ENCODE measurements at places on chromosomes 11 and 22.

- DNase-seq: no peak
Observed at GRCh38 chr22:45246060-45246985, 5.6 kb upstream of the KIAA0930 start.

- no peak for DNase-seq
Observed at GRCh38 chr22:47036936-47037485, 274.6 kb downstream of the TBC1D22A start.

- DNase-seq: peak; percentile 77
Observed at GRCh38 chr22:38981005-38981991, 849 bp upstream of the APOBEC3B start.

- no peak for DNase-seq
Observed at GRCh38 chr11:76795290-76795935, 12.3 kb downstream of the TSKU start.

DNA sequence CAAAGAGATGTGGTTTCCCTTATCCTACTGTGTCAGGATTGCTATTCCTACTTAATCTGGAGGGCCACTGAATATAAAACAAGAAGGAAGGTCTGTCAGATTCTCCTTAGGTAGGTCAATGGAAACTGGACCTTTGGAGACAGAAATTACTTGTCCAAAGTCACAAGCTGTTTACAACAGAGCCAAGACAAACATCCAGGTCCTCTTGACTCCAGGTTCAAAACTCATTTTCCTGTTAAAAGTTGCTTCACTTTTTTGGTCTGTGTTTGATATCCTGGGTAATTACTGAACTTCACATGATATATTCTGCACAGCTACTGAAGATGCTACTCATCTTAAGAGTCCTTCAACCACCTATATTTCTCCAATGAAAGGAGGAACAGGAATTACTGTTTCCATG, 81.2 kb upstream of the ARHGAP32 start:
- no peak for DNase-seq

GRCh38 chr11:69438286-69438920, 43.1 kb upstream of the LINC01488 start:
- DNase-seq: no peak

DNA sequence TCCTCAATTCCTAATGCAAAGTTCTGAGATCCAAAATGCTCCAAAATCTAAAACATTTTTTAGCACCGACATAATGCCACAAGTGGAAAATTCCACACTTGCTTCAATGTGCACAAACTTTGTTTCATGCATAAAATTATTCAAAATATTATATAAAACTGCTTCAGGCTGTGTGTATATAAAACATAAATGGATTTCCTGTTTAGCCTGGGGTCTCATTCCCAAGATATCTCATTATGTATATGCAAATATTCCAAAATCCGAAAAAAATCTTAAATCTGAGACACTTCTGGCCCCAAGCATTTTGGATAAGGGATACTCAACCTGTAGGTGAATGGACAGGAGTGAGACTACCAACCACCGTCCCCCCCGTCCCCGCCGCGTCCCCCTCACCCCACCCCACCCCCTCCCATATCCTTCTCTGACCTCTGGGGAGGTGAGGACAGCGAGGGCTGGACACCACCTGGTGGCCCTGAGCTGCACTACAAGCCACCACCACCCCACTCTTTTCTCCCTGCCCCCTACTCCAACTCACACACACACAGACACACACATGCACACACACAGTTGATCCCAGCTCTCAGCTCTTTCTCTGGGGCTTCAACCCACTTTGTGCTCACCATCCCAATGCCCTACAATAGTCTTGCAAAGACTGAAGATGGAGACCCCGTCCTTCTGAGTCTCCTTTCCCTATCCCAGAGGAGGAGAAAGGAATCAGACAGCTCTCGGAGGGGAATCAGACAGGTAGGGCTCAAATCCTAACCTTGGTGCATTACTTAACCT, 101.0 kb downstream of the PDE2A start:
- peak; percentile 90 for DNase-seq

GRCh38 chr11:2789331-2789730, 89.5 kb upstream of the KCNQ1OT1 start:
- DNase-seq: no peak

GRCh38 chr11:65851811-65852507, 6.0 kb downstream of the CFL1 start:
- no peak for DNase-seq

GRCh38 chr11:94834911-94835593, 66.9 kb downstream of the AMOTL1 start:
- no peak for DNase-seq

DNA sequence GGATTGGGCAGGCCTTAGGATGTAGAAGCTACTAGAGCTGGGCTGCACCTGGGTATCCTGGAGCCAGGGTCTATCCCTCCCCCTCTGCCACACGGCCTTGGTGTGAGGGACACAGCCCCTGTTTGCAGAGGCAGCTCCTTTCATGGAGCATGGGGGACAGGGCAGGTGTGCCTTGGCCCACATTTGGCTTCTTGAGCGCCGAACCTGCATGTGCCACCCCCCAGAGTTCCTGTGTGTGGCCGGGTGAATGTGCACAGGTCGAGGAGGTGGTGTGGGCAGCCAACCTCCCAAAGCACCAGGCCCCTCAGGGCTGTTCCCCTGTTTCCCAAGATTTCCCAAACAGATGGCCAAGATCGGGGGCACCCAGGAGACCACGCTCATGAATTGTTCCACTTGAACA, 7.9 kb upstream of the KCNQ1OT1 start:
- DNase-seq: no peak

- no peak for DNase-seq
Observed at GRCh38 chr11:17256512-17256911, 20.0 kb upstream of the NUCB2 start.

DNA sequence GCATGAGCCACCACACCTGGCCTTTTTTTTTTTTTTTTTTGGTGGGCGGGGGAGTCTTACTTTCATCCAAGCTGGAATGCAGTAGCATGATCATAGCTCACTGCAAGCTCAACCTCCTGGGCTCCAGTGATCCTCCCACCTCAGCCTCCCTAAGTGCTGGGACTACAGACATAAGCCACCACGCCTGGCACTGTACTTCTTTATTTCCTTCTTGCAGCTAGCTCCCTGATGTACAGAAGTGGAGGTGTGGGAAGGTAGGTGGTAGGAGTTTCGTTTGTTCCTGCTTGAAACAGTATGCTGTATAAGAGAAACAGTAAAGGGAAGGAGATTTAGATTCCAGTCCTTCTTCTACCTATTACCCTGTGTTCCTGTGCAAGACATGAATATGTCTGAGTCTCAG, 72.1 kb downstream of the WNT11 start:
- DNase-seq: no peak

DNA sequence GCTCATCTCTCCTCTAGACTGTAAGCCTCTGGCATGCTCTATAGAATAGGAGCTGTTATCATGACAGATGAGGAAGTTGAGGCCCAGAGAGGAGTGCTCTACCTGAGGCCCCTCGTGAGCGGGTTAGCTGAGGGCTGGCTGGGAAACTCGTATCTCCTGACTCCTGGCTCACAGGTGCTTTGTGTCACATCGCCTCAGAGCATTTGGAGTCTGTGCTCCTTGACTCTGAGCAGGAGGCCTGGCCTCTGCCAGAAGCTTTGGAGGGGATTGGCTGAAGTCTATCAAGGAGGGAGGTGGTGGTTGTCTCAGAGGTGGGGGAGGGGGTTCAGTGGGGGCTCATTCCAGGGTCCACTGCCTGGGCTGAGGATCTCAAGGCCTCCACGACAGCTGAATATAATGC, 7.4 kb downstream of the KCNC1 start:
- DNase-seq: no peak

DNA sequence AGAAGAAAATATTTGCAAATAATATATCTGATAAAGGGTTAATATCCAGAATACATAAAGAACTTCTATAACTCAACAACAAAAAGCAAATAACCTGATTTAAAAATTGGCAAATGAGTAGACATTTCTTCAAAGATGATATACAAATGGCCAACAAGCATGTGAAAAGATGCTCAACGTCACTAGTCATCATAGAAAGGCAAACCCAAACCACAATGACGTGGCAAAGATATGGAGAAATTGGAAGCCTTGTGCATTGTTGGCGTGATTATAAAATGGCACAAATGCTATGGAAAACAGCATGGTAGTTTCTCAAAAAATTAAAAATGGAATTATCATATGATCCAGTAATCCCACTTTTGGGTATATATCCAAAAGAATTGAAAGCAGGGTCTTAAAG, 466.3 kb downstream of the TBC1D22A start:
- DNase-seq: peak; percentile 1

GRCh38 chr22:36411589-36412258, 24.0 kb upstream of the MYH9 start:
- DNase-seq: no peak

GRCh38 chr11:84806354-84806753, 820.8 kb downstream of the DLG2 start:
- DNase-seq: no peak

GRCh38 chr22:26606611-26607010, 11.2 kb downstream of the CRYBB1 start:
- no peak for DNase-seq

- no peak for DNase-seq
Observed at GRCh38 chr11:117826832-117827231, 2.3 kb upstream of the FXYD2 start.

GRCh38 chr11:119992171-119993051, 145.5 kb downstream of the TRIM29 start:
- DNase-seq: no peak

DNA sequence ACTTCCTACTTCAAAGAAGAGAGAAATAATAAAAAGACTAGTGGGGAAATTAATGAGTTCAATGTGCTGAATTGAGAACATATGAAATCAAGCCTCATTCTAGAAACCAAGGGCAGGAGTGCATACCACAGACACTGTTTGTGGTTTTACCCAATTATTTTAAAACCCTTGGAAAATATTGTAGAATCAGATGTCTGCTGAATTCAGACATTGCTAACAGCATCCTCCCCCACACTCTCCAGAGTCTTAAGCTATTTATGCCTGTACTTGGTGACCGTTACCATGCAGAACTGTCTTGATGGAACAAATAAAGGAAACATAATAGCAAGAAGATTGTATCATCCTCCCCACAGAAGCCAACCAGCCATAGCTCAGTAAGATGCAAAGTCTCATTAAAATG, 850.1 kb downstream of the NTM start:
- no peak for DNase-seq

DNA sequence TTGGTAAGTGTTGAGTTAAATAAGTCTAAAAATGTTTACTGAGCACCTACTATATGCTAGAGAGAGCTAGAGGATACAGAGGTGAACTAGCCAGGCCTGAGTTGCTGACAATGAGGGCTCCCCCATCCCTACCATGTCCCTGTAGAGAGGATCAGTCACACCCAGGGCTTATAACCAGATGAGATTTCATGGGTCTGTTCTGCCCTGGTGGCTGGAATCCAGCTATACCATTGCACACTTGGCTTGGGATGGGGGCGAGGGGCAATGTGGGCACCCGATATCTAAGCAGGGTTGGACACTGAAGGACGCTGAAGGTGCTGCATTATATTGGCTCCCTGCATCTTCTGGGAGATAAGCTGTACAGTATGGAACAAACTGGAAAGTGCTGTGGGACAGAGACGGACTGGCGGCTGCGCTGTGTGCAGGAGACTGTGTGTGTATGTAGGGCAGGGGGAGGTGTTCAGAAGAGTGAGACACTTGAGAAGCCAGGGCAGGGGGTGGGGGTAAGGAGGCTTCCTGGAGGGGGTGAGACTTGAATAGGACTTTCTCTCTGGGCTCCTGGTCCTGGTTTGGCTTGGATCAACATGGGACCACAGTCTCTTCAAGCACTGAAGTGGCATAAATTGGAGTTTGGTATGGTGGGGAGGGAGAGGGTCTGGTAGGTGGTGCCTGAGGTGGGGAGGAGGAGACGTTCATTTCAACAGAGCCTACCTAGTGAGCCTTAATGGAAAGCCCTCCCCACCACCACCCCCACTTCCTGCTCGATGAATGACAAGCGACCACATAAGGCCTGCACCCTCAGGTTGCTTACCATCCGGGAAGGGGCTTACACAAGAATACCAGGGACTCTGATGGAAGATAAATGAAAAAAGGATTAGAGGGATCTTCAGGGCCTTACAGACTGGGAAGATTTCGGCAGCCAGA, 1.8 kb downstream of the CD82 start:
- no peak for DNase-seq

GRCh38 chr11:46003572-46003971, 81.1 kb downstream of the LARGE2 start:
- peak; percentile 71 for DNase-seq

DNA sequence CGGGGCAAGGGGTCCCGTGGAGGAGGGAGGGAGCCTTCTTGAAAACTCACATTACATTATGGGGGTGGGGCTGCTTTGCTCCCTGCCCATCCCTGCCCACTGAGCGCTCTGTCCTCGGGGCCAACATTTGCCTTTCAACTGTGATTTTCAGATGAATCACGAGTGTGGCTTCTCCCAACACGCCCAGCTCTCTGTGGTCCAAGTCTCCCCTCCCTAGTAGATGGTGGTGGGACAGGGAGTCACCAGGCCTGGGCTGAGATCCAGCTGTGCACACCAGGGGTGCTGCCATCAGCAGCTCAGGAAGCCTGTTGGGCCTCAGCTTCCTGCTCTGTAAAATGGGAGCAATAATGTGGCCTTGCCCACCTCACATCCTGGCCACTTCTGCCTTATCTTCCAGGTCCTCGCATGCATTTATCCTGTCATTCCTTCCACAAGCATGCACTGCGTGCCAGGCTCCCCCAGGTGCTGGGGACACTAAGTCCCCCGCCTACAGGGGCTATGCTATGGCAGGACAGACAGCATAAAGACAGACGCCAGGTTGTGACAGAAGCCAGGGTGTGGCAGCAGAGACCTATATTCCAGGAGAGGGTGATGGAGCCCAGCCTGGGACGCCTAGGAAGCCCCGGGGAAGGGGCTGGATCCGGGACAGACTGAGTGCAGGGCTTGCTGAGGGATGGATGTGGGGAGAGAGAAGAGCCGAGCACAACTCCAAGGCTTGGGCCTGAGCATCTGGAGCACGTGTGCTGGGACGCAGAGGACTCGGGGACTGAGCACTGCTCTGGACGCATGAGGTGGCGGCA, 30.5 kb downstream of the NFAM1 start:
- DNase-seq: no peak

DNA sequence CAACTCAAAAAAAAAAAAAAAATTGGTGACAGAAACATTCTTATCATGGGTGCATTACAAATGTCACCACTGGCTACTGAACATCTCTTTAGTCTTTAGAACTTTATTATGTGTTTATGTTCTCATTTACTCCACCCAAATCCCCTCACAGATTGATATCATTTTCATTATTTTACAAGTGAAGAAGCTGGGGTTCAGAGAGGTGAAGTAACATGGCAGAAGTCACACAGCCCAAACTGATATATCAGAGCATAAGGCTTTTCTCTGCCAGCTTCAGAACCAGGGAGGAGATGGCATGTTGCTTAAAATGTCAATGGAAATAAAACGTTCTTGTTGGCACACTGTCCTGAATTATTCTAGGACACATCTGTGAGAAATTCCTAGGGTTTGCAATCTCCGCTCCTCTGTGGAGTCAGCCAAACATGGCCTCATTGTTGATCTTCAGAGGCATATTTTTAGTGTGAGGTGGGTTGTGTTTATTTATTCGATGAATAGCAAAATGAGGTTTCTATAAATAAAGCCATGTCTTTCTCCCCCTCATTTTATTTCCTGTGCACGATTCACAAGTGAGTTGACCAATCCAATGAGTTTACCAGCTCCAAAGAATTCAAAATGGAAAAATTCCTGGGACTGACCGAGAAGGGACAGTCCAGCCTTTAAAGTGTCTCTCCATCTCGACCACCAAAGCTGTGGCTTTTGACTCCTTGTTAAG, 72.9 kb upstream of the ANO1 start:
- no peak for DNase-seq

GRCh38 chr11:93519179-93519578, 24.0 kb downstream of the SMCO4 start:
- DNase-seq: no peak

GRCh38 chr11:93532806-93533205, 10.4 kb downstream of the SMCO4 start:
- no peak for DNase-seq

All from OCI-M1 (cell line).